Left renal pelvis (tissue), 4 donors: ENCODE measurements at places on chromosomes 5 and 9. TPM values are rescaled to one million over a fixed set of nuclear protein-coding genes. Genes with fewer than 3 reads are reported as not detected.

DNA sequence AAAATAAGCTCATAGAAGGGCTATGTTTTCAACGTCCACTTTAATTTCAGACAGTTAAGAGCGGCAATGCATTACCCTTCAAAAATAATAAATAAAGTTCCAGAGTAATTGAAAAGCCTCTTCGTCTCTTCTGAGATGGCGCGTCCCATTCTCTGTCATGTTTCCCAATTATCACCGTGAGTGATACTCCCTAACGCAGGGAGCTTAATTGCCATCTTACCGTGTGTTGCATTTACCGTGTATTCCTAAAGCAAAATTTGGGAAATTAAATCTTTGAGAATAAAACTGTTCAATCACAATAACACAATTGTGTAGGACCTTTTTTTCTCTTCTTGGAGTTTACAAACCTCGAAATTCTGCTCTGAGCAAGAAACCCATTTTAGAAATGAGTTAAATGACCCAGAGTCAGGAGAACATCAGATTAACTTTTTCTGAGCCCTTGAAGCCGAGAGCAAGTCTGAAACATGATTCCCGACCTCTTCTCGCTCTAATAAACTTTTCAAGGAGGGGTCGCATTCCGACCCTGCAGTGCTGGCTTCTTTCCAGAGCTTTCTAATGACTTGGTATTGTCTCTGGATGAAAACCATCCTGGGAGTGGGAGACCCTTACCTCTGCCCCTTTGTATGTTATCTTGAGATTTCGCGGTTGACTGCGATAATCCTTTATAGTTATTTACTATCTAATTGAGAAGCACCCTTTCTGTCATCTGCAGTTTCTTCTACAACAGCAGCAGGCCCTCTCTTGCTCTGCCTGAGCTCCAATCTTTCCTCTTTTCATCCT lies 251.5 kb downstream of the FSTL4 start:
- DNase-seq: peak; percentile 56

- no peak for DNase-seq
Observed at GRCh38 chr9:108615152-108615551, 240.6 kb downstream of the ACTL7B start.

DNA sequence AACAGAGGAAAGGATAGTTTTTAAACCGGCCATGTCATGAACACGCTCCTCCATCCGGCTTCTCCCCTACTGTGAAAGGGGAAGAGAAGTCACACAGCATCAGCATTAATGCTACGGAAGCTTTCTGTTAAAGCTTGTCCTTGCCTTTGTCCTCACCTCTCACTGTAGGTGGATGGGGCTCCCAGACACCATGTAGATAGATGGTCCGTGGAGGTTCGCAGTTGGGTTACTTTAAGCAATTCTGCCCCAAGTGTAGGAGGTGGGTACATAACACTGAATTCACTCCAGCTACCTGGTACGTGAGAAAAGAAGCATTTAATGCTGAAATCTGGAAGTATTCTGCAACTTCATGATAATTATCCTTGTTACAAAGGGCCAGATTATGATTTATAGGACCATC lies 165.8 kb downstream of the BAAT start:
- DNase-seq: no peak

DNA sequence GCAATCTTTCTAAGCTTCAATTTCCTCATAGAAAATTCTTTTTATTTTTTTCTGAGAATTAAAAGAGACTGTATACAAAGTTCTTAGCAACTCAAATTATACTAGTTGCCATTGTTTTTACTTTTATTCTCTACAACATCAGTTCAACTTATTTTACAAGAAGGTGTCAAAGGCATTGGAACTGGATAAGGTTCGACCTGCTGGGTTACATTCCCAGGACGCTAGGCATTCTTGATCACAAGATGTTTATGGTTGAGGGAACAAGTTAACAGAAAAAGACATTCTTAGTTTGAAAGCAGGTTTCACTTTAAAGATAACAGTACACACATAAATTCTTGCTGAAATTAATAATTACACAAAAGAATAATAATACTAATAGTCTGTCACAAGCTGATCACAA lies 163.5 kb upstream of the SNX2 start:
- DNase-seq: peak; percentile 47

DNA sequence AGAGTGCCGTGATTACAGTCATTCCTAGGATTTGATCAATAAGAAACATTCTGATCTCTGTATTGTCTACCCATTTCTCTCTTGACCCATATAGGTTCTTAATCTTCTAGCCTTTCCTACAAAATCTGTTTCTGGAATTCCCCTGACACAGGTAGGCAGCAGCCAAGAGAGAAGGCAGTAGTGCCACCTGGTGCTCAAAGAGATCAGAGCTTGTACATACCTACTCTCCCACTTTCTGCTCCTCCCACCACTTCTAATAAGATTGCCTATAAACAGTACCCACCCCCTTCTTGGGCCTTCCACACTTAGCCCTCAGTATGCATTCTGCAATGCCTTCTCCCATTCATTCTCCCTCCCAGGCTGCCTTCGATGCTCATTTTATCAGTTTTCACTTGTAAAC lies 117.4 kb upstream of the RORB start:
- no peak for DNase-seq

- DNase-seq: no peak
Observed at GRCh38 chr9:98501819-98502218, 206.9 kb downstream of the GABBR2 start.

GRCh38 chr5:61053937-61054336 lies 108.3 kb downstream of the SMIM15 start:
- no peak for DNase-seq

DNA sequence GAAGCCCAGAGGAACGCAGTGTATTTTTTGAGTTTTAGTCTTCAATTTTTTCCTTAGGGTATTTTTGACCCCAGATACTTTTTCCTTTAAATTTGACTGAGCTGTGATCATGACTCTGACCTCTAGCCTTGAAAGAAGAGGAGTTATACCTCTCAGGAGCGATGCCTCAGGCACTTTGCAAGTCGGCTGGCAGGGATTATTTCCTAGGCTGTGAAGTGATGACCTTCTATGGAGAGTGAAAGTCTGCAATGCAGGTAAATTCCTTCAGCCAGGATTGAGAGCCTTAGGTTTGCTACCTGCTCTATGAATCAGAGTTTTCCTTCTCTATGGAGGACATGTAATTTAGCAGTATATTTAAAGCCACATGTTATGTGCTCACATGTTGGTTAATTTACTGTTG lies 10.8 kb upstream of the NUDT12 start:
- no peak for DNase-seq

DNA sequence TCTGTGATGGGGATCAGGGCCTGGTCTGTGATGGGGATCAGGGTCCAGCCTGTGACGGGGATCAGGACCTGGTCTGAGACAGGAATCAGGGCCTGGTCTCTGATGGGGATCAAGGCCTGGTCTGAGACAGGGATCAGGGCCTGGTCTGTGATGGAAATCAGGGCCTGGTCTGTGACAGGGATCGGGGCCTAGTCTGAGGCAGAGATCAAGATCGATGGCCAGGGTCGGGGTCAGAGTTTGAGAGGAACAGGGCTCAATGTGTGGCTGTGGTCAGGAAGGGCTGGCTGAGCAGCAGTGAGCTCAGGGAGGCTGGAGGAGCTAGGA lies 33.8 kb upstream of the TMEM250 start:
- no peak for DNase-seq

GRCh38 chr5:107867266-107867665 lies 196.5 kb upstream of the EFNA5 start:
- no peak for DNase-seq

DNA sequence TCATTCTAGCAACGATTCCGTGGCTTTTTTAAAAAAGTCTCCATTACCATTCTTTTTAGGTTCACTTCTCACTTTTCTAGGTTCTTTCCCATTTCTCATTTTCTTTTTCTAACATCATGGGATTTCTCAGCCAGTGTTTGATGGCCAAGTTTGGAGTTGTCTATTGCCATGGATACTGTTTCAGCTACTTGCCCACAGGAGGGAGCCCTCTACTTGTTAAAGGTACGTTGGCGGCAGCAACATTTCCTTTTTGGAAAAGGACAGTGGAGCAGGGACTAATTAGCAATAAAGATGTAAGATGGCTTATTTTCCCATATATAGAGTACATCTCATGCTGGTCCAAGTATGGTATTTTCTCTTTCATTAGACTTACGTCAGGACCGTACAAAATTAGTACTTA lies 2257.5 kb upstream of the C9orf72 start:
- DNase-seq: peak; percentile 24

DNA sequence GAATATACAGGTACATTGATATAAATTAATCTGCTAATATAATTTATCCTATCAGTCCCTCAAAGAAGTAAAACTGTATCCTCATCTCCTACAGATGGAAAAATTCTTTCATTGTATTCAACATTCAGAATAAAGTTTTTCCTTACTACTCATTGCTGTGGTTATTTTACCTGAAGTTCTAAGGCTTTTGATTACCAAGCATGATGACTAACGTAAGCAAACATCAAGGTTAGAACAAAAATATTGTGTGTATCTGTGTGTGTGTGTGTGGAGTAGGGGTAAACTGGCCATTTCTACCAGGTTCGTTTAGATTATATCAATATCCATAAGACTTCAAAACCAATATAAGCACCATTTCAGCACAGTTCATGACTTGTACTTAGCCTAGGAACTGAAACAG lies 560.7 kb upstream of the TRPC7 start:
- no peak for DNase-seq

GRCh38 chr5:155822177-155822576 lies 504.8 kb upstream of the SGCD start:
- DNase-seq: no peak

DNA sequence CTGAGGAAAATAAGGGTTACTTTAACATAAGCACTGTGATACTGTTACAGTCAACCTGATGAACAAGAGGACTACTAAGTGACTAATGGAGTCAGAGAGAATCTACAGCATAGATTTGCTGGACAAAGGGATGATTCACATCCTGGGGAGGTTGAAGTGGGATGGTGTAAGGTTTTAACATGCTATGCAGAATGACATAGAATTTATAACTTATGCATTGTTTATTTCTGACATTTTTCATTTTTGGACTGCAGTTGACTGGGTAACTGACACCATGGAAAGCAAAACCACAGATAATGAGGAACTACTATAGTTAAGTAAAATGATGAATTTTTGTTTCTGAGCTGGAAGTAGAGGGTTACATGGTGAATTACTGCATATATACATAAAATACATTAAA lies 389.2 kb downstream of the MAT2B start:
- DNase-seq: no peak

DNA sequence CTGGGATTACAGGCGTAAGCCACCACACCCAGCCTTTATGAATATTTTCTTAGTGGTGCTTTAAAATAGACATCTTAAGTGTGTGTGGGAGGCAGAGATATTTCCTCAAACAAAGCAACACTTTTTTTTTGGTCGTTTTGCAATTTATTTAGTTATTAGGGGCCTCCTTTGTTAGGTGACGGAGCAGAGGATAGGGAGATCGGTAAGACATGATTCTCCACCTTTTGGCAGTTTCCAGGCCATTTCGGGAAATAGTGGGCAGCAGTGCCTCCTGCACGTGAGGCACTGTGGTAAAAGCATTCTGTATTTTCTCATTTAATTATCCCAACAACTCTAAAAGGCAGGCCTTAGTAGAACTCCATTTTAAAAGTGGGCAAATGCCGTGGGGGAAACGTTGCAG lies 1.9 kb downstream of the OCLN start:
- DNase-seq: no peak

DNA sequence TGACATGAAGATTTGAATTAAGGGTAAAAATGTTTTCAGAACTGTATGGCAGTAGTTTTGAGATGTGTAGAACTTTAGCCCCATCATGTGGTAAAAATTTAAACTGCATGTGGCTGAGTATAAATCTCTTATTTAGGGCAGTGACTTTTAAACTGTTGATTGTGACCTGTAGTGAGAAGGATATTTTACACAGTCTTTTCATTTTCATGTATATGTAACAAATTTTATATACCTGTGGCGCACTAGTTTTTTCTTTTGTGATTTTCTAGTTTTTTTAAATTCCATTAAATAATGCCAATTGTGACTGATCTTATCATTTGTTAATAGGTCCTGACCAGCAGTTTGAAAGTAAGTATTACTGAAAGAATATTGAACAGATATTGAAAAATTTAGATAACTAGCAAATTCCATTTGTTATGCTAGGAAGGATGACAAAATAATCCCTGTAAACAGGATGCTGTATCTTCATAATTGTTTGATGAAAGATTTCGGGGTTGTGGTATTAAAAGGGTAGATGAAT lies 47.2 kb downstream of the GPBP1 start:
- DNase-seq: peak; percentile 16

DNA sequence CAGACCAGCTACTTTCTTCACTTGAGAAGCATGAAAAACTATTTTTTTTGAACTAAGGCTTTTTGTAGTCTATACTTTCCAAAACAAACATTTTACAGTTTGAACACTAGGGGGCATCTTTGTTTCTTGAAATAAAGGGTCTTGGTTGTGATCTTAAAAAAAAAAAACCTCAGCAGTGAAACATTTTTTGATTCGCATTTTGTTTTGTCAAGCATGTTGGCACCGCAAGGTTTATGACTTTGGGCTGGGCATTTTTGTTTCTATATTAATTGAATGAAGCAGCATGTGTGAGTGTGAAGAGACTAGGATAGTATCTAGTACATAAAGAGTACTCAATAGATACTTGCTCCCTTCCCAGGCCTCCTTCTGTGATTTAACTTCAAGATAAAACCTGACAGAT lies 31.6 kb upstream of the ACOT12 start:
- DNase-seq: peak; percentile 47

- DNase-seq: no peak
Observed at GRCh38 chr5:173338380-173339015, 10.3 kb upstream of the STC2 start.

- DNase-seq: no peak
Observed at GRCh38 chr9:120712539-120713031, 1.7 kb downstream of the MEGF9 start.

DNA sequence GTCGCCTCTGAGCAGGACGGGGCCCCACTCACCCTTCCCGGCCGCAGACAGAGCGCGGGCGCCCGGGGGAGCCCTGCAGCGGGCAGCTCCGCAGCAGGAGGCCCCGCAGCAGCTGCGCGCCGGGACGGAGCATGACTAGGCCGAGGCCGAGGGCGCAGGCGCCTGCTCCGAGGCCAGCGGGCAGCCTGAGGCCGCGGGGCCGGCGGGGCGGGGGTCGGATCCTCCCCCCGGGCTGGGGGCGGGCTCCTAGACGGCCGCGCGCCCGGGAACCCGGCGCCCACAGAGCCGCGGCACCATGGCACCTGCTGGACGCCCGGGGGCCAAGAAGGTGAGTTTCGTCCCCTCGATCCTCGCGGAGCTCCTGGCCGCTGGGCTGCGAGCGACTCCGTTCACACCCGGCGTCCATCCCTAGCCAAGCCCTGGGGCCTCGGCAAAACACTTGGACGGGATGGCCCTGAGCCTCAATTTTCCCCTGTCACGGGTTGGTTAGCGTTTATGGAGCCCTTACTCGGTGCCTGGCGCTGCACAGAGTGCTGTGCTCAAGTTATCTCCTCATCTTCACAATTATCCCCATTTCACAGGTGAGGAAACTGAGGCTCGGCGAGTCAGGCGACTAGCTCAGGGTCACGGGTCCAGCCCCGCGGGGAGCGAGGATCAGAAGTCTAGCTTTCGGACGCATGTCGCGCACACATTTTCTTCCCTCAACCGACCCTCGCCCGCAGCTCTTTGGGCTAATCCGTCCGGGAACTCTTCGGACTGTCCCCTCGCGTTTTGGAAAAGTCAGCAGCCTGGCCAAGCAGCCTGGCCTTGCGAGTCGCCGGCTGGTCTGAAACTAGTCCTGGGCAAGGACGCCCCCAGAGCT lies at the start of the genes BHMT2 and DMGDH:
BHMT2 (plus strand) TSS at position 280 of the 862 bp plus-strand sequence; CDS start at position 296, 16 bp downstream.
DMGDH (minus strand) TSS at position 187 of the 862 bp plus-strand sequence; CDS start at position 133, 54 bp downstream.
- DNase-seq: no peak

Gene C9orf50
- 1.1 TPM for polyA plus RNA-seq

Gene ADAMTS12
- polyA plus RNA-seq: 12.6 TPM

Gene ZNF658
- polyA plus RNA-seq: 11.8 TPM

Gene CD74
- 287 TPM for polyA plus RNA-seq

Gene CTXN3
- not detected for polyA plus RNA-seq

Gene MAP1B
- polyA plus RNA-seq: 11.6 TPM
